ENCODE measurements at places on chromosomes 7 and 10.

GRCh38 chr10:30154561-30154960, 95.2 kb upstream of the JCAD start:
- DNase-seq: no peak

- DNase-seq: peak; percentile 60
Observed at GRCh38 chr7:114865564-114865963, 56.3 kb upstream of the MDFIC start.

GRCh38 chr7:92714767-92715166, 121.6 kb downstream of the CDK6 start:
- no peak for DNase-seq

- DNase-seq: no peak
Observed at GRCh38 chr7:57305192-57305748, 144.7 kb upstream of the ZNF716 start.

GRCh38 chr7:129828989-129829736, 123.6 kb downstream of the UBE2H start:
- DNase-seq: peak; percentile 40

DNA sequence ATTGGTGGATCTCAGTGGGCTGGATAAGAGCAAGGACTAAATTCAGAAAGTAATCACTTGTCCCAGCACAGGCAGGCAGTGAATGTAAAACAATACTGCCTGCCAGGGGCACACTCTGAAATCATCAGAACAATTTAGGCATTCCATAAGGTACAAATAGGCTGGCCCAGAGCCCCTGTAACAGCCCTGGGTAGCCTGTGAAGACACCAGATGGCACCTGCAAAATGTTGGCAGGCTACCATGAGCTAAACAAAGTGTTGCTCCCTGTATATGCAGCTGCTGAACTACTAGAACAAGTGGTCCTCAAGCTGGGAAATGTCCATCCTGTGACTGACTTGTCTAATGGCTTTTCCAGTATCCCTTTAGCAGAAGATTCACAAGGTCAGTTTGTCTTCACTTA, 3.0 kb upstream of the PRSS37 start:
- no peak for DNase-seq

DNA sequence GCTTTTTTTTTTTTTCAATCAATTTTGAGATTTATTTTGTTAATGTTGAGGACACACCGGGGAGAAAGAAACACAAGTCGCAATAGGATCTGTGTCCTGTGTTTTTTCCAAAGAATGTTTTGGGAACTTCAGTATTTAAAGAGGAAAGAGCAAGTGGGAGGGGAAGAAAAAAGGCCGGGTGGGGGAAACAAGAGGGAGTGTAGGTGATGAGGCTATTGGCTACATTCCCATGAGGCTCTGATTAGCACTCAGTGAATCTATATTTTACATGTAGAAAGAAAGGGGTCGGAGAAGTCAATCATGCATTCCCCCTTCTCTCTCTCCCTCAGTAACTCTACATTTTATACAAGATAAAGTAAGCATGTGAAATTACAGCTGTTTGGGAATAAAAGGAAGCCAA, 4.1 kb downstream of the ZNF680 start:
- DNase-seq: no peak

DNA sequence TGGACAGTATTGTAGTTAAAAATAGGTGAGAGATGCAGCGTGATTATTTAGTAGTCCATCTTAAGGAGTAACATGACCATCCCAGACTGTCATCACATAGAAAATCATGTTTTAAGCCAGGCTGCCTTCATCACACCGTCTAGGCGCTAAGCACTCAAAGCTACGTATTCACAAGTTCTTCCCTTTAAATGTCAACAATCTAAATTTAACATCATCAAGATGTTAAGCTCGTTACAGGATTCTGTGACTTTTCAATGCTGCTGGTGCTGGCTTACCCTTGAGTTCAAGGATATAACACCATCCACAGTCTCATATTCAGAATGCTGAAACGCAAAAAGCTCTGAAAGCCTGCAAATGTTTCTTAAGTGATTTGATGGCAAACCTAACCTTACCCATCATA, 109.5 kb upstream of the CDCA7L start:
- no peak for DNase-seq

DNA sequence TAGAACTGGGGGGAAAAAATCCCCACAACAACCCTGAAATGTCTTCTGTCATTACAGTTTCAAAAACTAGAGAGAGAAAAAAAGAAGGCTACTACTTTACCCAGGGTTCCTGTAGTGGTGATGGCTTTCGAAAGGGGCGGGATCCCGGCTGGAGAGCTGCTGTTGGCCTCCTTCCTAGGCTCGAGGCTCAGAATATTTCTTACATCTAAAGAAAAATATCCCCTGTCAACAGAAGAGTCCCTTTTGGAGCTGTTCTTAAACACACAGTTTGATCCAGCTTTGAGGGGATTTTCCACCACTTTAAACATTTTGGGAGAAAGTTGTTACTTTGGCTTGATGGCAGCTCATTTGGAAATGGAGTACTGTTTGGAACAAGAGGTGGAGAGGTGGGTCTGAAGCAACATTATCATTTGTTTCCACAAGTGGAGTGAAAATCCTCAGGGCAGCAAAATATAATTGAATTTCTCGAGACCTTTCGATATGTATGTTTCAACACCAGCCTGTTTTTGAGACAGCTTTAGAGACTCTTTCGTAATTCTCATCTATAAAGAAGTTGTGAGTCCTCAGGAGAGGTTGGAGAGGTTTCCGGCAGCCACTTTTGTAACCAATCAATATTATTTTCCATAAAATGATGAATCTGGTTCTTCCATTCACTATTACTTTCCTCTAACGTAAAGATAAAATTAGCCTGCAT, 5.1 kb downstream of the HOXA13 start:
- DNase-seq: peak; percentile 69

DNA sequence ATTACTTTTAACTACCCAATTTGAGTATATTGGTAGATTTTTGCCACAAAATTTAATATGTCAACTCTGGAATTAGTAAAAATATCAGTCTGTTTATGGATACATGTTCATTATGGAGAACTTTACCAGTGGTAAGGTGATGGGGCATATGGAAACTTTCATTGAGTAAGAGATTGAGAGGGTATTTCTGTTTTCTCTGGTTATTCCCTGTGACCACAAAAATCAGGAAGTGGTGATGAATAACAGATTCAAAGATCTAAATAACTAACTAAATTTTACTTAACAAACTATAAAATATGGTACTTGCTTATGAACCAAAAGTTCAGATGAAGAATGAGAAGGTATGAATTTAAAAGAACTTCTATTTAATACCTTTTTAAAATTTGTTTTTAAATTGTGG, 22.1 kb upstream of the STEAP4 start:
- no peak for DNase-seq

DNA sequence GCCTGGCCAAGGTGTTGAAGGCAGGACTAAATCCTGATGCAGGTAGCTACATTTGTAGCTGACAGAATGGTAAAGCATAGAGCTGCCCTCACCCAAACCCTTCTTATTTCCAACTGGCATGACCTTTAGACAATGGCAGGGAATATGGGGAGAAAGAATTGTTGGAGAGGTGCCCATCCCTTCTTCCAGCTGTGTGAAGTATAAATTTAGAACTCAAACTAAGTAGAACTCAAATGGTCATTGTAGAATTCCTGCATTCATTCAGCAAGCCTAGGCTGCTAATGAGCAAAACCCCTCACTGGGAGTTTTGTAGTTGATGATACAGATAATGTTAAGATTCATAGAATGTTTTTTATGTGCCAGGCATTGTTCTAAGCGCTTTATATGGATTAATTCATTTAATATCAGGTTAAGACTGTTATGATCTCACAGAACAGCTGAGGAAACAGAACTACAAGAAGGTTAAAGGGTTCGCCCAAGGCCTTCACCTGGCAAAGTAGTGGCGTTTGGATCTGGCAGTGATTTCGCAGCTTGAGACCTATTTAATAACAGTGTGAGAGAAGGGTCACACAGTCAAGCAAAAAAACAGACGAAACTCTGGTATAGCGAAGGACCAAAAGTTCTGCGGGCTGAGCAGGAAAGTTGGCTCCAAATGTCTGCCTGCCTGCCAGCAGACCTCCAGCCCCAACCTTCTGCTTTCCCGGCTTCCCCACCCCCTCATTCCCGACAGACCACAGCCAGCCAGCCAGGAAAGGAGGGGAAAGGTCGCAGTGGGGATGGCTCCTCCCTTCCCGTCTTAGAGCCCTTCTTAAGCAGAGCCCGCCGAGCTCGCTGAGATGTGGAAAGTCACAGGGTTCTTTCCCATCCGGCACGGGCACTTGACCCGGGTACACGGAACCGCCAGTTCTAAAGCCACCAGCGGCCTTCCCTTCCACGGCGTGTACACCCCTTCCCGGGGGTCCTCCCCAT, 1.6 kb upstream of the HILPDA start:
- no peak for DNase-seq

DNA sequence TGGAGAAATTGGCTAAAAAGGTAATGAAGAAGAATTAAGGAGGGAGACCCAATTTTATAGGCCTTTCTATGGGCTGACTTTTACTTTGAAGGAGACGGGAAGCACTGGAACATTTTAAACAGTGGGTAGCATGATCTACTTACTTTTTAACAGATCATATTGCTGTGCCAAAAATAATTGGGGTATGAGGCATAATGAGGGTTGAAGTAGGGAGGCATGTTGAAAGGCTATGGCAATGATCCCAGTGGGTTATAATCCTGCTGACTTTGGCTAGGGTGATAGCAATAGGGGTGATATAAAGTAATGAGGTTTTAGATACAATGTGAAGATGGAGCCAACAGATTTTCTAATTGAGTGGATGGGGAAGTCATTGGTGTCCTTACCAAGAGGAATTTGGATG, 73.2 kb downstream of the GPR37 start:
- no peak for DNase-seq

GRCh38 chr7:156470399-156471320, 169.9 kb upstream of the RNF32 start:
- DNase-seq: no peak

GRCh38 chr10:32337350-32337749, 9.6 kb downstream of the EPC1 start:
- no peak for DNase-seq

- DNase-seq: no peak
Observed at GRCh38 chr10:8790390-8790789, 735.9 kb downstream of the GATA3 start.

- peak; percentile 60 for DNase-seq
Observed at GRCh38 chr7:79298145-79298760, 155.2 kb downstream of the MAGI2 start.

- no peak for DNase-seq
Observed at GRCh38 chr10:76161301-76161582, 729.8 kb downstream of the LRMDA start.

DNA sequence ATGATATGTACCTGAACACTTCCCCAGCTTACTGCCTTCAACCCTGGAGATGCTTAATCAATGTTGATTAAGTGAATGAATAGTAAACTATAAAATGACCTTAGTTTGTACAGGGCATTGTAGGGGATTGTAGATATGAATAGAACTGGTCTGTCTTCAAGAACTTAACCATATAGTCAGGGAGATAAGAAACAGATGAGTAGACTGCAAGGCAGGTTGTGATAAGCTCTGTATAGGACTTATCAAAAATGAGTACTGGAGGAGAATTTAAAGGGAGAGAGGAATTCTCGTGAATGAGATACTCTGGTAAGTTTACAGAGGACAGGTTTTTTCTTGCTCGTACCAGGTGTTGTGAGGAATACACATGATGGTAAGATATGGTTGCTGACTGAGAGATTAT, 27.6 kb downstream of the SGPL1 start:
- no peak for DNase-seq

DNA sequence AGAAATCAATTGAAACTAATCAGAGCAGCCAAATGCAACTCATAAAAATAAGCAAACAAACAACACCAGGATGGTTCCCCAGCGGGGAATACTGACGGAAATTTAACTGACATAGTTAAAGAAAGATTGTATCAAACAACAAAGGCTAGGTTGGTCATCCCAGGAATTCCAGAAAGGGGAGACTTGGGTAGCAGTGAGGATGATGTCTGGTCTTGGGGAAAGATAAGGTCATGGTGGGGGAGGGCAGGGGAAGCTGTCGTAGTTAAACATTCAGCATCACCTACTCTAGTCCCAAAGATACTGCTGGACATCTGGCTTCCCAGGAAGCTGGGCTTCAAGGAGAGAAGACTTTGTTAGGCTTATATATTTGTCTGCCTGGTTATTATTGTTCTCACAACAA, 50.4 kb downstream of the DYNC1I1 start:
- no peak for DNase-seq

- peak; percentile 73 for DNase-seq
Observed at GRCh38 chr7:24756545-24757352, 515 bp downstream of the GSDME start.

DNA sequence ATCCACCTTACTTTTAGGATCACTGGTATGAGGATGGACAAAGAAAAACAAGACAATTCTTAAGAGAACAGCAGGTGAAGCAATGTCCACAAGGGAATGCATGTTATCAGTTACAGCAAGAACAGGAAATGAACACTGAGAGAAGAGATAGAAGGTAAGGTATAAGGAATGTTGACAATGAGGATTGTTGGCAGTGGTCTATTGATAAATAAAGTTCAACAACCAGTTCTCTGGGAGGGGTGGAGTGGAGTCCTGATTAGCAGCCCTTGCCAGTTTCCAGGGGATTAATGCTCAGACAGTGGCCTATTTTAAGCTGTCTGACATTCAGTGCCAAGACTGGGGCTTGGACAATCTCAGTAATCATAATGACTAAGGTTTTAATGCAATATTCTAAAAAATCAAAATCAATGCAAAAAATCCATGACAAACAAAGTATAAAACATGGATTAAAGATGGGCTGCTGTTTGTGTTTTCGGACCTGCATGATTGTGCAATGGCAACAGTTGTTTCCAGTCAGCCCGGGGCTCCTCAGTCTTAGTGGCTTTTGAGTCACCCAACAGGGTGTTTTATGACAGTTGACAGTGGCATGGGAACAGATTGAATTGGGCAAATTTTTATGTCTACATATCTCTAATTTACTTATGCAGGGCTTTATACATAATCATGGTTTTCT, 13.8 kb upstream of the AKR1B1 start:
- no peak for DNase-seq

GRCh38 chr10:103168438-103168837, 24.6 kb downstream of the NT5C2 start:
- DNase-seq: peak; percentile 87

GRCh38 chr10:125149036-125149679, 11.2 kb downstream of the CTBP2 start:
- DNase-seq: peak; percentile 88

- no peak for DNase-seq
Observed at GRCh38 chr10:60424971-60425370, 35.3 kb upstream of the ANK3 start.

DNA sequence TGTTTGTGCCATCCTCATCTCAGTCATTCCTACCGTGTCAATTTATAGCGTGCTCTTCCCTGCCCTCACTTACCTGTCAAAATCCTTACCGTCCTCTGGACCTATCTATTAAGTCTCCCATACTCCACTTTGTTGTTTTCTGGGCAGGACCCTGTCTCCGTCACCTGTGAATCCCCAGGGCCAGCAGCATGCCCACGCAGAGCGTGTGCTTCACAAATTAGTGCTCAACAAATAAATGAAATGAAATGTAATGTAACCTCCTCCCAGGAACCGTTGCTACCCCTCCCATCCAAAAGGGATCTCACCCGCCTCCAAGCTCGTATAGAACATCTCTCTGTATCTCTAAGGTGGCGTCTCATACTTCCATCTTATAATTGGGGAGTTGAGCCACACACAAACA, 589.9 kb upstream of the MGMT start:
- DNase-seq: no peak

Data from ELR (cell line).